ENCODE measurements at places on chromosomes 4 and X. TPM values are rescaled to one million over a fixed set of nuclear protein-coding genes. Genes with fewer than 3 reads are reported as not detected.
A peak's percentile ranks its signal among the peaks of the same experiment; 100 is the strongest.

DNA sequence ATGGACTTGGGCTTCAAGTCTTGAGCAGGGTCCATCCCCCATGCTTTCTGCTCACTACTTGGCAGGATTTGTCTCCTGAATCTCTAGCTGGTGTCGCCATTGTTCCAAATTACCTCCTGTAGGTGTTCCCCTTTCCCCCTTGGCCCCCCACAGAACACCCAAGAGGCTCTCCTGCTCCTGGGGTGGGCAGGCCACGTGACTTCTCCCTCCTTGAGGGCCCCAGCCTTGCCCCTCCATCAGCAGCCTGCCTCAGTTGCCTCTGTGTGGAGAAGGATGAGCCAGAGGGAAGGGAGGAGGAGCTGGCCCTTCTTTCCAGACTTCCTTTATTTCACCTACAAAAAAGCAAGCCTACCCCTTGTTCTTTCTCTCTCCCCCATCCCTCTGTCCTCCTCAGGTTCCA lies 1.8 kb downstream of the GPR78 start:
- H3K4me3 ChIP-seq = no peak overlapping the region
- no peaks in the 10 kb centered on the region for H3K4me1 ChIP-seq
- DNase-seq = no peak
- peaks cover 52% of the 10 kb centered on the region for H3K27me3 ChIP-seq

- peaks cover 1% of the 10 kb centered on the region for H3K27me3 ChIP-seq
- peak overlapping the region; percentile 47 for H3K27ac ChIP-seq
- peaks cover 28% of the 10 kb centered on the region for H3K4me1 ChIP-seq
- no peak for DNase-seq
- H3K4me3 ChIP-seq = no peak overlapping the region
Measured at GRCh38 chr4:147969573-147970385, 237.9 kb downstream of the ARHGAP10 start.

DNA sequence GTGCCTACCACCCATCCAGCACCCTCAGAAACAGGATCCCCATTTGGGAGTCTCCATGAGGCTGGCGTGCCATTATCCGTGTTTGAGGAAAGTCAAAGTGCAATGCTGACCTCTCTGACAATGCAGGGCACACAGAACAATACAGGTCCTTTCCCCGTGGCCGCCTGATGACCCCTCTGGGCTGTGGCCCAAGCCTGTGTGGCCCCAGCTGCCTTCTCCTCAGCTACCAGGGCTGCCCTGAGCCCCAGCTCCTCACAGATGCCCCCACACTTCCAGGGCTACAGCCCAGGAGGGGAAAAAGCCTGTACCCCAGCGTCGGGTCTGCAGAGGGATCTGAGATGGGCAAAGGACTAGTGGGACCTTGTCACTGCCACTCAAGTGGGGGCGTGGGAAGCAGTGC lies 15.5 kb downstream of the ZFYVE28 start:
- H3K27ac ChIP-seq = no peak overlapping the region
- H3K4me3 ChIP-seq = no peak overlapping the region

- peaks cover 2% of the 10 kb centered on the region for H3K27me3 ChIP-seq
- no peaks in the 10 kb centered on the region for H3K36me3 ChIP-seq
- peak overlapping the region; percentile 93 for H3K27ac ChIP-seq
- H3K4me3 ChIP-seq = peak overlapping the region; percentile 70
Measured at GRCh38 chrX:8868070-8868773, 67.0 kb upstream of the FAM9A start.

DNA sequence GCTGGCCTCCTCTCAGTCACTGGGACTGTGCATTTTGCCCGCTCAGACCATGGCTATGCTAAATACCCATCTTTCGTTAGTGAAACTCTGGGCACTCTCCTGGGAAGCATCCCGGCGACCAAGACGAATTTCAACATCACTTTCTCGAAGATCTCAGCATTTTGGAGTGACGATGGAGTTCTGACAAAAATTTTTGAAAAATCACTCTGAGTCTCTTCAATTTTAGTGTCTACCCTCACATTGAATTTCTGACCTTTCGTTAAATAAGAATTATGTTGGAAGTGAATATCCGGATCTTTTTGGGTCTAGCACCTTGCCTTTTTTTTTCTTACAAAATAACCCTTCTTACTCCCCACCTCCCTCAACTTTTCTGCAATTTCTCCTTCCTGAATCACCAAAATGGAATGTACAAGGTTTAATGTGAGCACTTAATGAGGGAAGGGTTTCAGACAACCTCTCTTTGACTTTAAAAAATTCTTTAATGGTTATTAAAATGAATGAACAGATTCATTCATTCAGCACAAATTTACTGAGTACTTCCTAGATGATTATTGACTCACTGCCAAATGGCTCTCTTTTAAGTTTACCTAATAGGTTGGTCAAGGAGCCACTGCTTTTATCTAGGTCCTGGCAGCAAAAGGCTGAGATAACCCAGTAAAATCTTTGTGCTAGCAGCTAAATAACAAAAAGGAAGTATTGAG lies 746 bp upstream of the AADAT start:
- no peak for DNase-seq
- H3K27ac ChIP-seq = peak overlapping the region; percentile 87
- peaks cover 6% of the 10 kb centered on the region for H3K36me3 ChIP-seq
- H3K4me1 ChIP-seq = peaks cover 24% of the 10 kb centered on the region
- H3K4me3 ChIP-seq = peak overlapping the region; percentile 97

DNA sequence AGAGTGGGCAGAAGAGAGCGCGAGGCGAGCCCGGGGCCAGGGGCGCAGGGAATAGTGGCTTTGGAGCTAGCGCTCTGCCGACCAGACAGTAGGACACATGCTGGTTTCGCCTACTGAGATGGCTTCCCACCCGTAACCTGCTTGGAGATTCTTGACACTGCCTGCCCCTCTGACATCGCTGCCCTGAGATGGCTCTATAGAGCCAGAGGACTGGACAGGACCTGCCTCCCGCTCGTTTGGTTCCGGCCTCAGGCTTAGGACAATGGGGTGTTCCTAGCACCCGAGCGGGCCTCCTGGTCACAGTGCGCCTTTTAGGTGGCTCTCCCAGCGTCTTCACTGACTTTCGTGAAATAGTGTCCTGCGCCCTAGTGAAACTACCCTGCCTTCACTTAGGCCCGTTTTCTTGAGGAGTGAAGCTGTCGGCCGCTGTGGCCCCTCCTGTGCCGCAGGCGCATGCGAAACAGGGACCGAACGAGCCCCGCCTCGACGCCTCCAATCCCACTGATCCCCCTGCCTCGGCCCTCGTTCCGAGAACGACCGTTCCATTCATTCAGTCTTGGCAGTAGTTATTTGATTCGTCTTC lies 608 bp downstream of the TAF1 start:
- DNase-seq = no peak
- no peaks in the 10 kb centered on the region for H3K27me3 ChIP-seq
- peaks cover 13% of the 10 kb centered on the region for H3K4me1 ChIP-seq

DNA sequence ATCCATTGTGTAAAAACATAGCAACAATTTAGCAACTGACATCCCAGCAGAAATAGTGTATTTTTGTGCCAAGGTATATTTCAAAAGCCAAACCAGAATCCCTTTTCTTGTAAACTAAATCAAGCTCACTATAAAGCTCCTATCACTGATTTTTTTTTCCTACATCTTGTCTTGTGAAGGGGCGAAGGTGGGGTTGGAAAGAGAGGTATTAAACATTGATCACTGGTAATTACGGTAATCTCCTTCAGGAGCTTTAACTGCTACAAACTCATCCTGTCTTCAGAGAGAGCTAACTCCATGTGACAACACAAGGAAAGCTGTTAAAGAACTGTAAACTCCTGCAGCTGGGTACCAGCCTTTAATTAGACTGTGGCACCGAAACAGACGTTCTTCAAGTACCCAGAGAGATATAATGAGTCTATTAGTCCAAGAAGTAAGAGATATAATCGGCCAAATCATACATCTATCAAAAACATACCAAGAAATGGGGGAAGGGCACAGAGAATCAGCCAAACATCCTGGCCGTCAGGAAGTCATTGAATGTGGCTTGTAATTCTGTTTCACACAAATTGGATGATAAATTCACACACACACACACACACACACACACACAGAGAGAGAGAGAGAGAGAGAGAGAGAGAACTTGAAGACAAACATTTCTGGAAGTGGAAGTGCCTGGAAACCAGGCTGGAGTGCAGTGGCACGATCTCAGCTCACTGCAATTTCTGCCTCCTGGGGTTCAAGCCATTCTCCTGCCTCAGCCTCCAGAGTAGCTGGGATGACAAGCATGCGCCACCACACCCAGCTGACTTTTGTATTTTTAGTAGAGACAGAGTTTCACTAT lies 111.9 kb upstream of the PPARGC1A start:
- no peak overlapping the region for H3K4me3 ChIP-seq
- H3K4me1 ChIP-seq = peaks cover 6% of the 10 kb centered on the region
- peaks cover 3% of the 10 kb centered on the region for H3K27me3 ChIP-seq
- no peaks in the 10 kb centered on the region for H3K36me3 ChIP-seq

DNA sequence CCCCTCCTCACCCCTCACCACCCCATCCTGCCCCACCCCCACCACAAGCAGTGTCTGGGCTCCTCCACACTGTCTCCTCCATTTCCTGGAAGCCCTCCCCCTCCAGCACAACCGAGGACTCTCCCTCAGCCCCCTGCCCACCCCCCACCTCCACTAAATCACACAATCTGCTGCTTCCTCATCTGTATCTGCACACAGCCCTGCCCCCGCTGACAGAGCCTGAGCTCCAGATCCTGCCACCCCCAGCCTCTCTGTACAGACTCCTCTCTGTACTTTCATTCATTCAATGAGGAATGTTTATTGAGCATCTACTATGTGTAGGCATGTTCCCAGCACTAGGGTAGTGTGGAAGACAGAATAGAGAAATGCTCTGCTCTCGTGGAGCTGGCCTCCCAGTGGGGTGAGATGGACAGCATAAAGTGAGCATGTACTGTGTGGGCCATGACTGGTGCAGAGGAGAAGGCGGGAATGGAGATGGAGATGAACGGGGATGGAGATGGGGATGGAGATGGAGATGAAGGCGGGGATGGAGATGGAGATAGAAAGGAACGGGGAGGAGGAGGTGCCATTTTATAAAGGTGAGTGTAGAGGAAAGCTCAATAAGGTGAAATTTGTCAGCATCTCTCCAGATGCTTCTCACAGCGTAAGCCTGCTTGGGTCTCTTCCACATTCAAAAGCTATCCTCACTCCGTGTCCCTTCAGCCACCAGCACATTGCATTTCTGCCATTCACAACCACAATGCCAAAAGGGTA lies 2.5 kb upstream of the PPP2R2C start:
- no peaks in the 10 kb centered on the region for H3K4me1 ChIP-seq
- DNase-seq = no peak
- peaks cover 30% of the 10 kb centered on the region for H3K27me3 ChIP-seq
- no peaks in the 10 kb centered on the region for H3K36me3 ChIP-seq
- H3K4me3 ChIP-seq = no peak overlapping the region

- H3K4me3 ChIP-seq = peak overlapping the region; percentile 90
- peaks cover 29% of the 10 kb centered on the region for H3K4me1 ChIP-seq
- H3K27me3 ChIP-seq = peaks cover 5% of the 10 kb centered on the region
- no peaks in the 10 kb centered on the region for H3K36me3 ChIP-seq
- peak overlapping the region; percentile 91 for H3K27ac ChIP-seq
Measured at GRCh38 chrX:107675823-107676555, 47.7 kb downstream of the PRPS1 start.

GRCh38 chr4:158588777-158589176 lies 67.1 kb downstream of the RXFP1 start:
- no peaks in the 10 kb centered on the region for H3K4me1 ChIP-seq
- H3K4me3 ChIP-seq = no peak overlapping the region
- peaks cover 10% of the 10 kb centered on the region for H3K27me3 ChIP-seq
- H3K36me3 ChIP-seq = no peaks in the 10 kb centered on the region
- H3K27ac ChIP-seq = no peak overlapping the region

DNA sequence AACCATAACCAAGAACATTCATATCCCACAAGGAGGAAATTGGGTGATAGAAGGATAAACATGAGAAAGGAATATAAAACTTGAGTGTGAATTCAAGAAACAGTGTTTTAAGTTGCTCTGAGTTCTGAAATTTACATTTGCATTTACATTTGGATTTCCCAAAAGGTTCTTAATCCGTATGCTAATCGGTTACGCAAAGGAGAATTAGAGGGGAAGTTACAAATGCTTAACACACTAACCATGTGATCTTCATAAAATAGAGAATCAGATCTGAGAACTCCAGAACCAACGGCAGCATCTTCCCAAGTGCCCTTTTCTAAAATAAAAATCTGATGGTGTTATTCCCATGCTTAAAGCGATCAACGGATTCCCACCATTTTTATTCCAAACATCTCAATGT lies 48.0 kb downstream of the PROM1 start:
- DNase-seq = no peak
- H3K27ac ChIP-seq = no peak overlapping the region
- 0 out of 2 replicates have a peak, but pooled peaks cover 6% of the 10 kb centered on the region for H3K4me1 ChIP-seq

- no peak for DNase-seq
- H3K36me3 ChIP-seq = peaks cover 23% of the 10 kb centered on the region
- H3K27me3 ChIP-seq = no peaks in the 10 kb centered on the region
- H3K4me1 ChIP-seq = no peaks in the 10 kb centered on the region
- no peak overlapping the region for H3K4me3 ChIP-seq
Measured at GRCh38 chr4:17867276-17867675, 56.5 kb downstream of the NCAPG start.

DNA sequence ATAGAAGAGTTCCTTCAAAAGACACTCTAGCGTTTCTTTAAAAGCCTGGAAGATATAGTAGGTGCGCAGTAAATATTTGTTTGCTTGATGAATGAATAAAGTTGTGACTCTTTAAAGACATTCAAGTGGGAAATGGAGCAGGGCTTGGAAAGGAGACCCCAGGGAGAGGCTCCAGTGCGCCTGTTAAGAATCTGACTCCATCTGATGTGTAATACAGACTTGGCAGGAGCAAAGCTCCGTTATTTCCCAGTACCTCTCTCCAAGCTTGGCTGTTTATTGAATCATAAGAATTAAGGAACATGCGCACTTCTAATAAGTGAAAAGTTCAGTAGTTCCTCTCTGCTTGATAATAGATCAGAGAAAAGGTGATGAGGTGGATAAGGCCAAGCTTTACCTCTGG lies 18.8 kb upstream of the KLHL8 start:
- peak overlapping the region; percentile 44 for H3K4me3 ChIP-seq
- H3K27ac ChIP-seq = no peak overlapping the region
- H3K27me3 ChIP-seq = no peaks in the 10 kb centered on the region
- peaks cover 50% of the 10 kb centered on the region for H3K4me1 ChIP-seq
- peaks cover 18% of the 10 kb centered on the region for H3K36me3 ChIP-seq

GRCh38 chr4:26071688-26072087 lies 157.7 kb downstream of the SMIM20 start:
- no peak overlapping the region for H3K4me3 ChIP-seq
- no peak overlapping the region for H3K27ac ChIP-seq
- DNase-seq = no peak
- H3K36me3 ChIP-seq = peaks cover 9% of the 10 kb centered on the region

- no peaks in the 10 kb centered on the region for H3K27me3 ChIP-seq
- no peaks in the 10 kb centered on the region for H3K4me1 ChIP-seq
- no peak overlapping the region for H3K4me3 ChIP-seq
- no peaks in the 10 kb centered on the region for H3K36me3 ChIP-seq
- peak; percentile 3 for DNase-seq
Measured at GRCh38 chrX:43836435-43837184, 45.6 kb downstream of the MAOB start.

LINC00632 gene
- 117 TPM for total RNA-seq

ASB5 gene
- total RNA-seq = not detected

FAAH2 gene
- total RNA-seq = not detected

CSAG3 gene
- not detected for total RNA-seq

GYPA gene
- not detected for total RNA-seq
